ENCODE measurements at places on chromosomes 12 and 14.
A peak's percentile ranks its signal among the peaks of the same experiment; 100 is the strongest.

GRCh38 chr12:20345866-20346265 lies 22.5 kb upstream of the PDE3A start:
- no peak for DNase-seq

GRCh38 chr12:80715713-80716249 lies 931 bp upstream of the MYF5 start:
- no peak for DNase-seq

GRCh38 chr14:78857974-78858373 lies 687.8 kb downstream of the NRXN3 start:
- no peak for DNase-seq

DNA sequence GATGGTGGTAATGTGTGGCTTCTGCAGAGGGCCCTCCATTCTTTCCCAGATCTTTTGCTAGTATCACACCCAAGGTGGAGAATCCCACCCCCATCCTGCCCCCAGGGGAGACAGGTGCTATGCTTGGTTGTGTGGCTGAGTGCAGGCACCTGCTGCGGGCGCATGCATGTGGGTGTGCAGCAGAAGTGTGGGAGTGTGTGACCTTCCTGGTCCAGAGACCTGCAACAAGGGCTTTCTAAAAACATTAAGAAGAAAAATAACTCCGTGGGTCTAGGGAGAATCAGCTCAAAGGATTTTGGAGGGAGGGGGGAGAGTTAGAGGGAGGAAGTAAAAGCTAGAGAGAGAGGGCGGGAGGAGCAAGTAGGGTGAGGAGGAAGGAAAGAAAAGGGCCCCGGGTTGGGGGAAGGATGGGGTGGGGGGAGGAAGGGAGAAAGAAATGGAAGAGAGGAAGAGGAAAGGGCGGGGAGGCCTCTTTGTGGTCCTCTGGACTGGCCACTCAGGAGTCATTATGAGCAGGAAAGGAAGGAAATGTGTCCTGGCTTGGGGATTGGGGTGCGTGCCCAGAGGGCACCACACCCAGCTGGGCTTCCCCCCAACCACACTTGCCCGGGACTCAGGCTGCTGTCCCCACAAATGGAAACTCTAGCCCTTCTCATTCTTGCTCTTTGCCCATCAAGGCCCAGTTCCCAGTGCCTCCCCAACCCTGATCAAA lies 3.1 kb upstream of the FIGNL2 start:
- DNase-seq: no peak

- no peak for DNase-seq
These were observed 33.2 kb upstream of the CD69 start for GRCh38 chr12:9793779-9794395.

DNA sequence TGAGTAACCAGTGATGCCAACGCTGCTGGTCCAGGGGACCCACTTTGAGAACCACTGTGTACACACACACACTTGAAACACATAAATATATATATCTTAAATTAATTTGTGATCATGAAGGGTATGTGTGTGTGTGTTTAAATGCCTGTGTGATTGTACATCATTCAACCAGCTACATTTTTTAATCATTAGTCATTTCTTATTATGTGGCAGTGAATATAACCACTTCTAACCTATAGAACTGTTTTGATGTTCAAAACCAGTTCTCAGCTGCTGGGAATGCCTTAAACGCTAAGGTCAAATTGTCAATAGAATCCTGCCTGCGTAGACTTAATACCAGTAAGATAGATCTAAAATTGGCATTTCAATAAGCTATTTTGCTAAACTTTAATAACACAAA lies 330.0 kb downstream of the SYT1 start:
- DNase-seq: peak; percentile 14

DNA sequence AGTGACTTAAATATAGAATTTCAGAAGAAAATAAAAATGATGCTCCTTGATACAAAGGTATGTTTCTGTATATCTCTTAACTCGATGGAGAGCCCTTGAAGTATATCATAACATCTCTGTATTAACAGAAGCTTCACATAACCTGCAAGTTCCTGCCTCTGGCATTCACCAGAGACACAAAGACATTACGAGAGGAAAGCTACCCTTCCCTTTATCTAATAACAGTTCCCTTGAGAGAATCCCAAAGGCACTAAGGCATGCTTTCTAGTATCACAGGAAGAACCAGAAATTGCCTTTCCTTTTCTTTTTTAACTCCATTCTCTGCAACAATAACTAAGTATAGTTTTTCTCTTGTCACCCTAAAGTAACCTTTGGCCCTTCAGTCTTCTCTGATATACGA lies 164.5 kb downstream of the MGAT4C start:
- DNase-seq: no peak

DNA sequence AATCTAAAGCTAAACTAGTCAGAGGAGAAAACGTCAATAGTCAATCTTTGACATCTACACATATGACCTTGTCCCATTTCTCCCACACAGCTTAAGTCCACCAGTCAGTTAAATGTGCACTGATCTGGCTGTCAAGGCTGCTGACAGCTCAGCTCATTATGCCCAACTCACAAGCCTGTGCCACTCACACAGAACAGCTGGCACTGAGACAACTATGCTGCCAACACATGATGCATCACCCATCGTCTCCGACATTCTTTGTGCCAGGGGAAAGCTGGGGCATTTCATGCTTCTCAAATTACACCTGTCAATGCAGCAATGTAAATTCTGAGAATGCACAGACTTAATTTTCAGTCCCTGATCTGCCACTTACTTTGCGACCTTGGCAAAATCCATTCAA lies 25.3 kb downstream of the GNS start:
- DNase-seq: peak; percentile 53

GRCh38 chr12:43396671-43397070 lies 155.3 kb downstream of the ADAMTS20 start:
- DNase-seq: no peak

GRCh38 chr12:52086366-52086765 lies 6.9 kb downstream of the SMIM41 start:
- no peak for DNase-seq

DNA sequence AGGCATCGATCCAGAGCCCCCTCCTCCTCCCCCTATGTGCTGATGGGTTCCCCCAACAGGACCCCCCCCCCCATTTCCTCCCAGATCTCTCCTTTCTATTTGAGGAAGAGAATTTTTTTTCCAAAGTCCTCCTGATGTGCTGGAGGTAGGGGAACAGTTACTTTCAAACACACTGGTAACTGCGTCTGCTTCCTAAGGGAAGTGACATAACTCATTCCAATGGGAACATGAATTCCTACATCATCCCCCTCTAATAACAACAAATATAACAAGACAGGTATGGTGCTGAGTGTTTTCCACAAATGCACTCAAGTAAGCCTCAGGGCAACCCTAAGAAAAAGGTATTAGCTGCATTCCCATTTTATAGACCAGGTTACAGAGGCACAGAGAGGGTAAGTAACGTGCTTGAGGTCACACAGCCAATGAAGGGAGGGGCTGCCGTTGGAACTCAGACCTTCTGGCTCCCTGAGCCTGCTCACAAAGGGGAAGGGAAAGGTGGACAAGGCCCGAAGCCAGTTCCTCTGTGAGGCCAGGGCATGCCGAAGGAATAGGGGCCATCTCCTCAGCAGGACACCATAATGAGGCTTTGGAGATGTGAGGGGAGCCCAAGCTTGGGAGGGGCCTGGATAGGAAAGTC lies 121.1 kb upstream of the NCOR2 start:
- no peak for DNase-seq
